ENCODE measurements at places on chromosomes 3 and 15.
A peak's percentile ranks its signal among the peaks of the same experiment; 100 is the strongest.

- DNase-seq: no peak
These were observed 9.8 kb downstream of the FXR1 start for GRCh38 chr3:180922242-180922641.

DNA sequence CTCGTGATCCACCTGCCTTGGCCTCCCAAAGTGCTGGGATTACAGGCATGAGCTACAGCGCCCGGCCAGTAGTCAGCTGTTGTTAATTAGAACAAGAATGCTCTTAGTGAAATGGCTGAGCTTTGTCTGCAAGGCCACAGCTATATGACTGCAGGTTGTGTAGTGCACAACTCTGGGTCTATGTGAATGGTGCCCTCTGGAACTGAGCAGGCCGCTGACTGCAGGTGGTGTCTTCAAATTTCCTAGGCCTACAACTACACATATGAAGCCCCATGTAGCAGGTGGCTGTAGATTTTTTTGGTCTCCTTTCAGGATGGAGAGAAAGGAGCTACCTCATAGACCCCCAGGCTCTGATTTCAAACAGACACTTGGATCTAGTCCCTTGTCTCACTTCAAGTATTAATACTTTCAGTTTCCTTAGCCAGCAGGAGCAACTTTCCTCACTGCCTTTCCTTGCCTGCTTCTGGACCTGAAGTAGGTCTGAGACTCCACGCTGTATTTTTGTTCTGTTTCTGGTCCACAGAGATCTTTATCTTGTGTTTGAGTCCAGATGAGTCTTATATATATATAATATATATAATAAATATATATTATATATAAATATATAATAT is 86.9 kb downstream of the C3orf80 start:
- no peak for DNase-seq

DNA sequence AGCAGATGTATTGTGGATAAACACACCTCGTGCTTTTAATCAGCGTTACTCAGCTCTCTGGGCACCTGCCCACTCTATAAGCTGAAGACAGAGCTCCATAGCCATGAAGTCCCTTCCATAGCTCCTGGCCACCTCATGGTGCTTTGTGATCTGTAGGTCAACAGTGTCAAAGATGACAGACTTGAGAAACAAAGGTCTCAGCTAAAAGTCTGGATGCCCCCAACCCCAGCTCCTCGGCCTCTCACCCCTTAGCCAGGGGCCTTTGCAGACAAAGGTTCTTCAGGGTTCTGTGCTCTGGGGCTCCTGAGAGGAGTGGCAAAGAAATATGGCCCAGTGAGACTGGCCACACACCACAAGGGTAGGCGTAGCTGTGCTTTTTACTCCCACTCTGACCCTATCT is 168.6 kb downstream of the KLF13 start:
- DNase-seq: no peak

GRCh38 chr3:14435175-14436014 is 33.0 kb downstream of the SLC6A6 start:
- DNase-seq: no peak

- no peak for DNase-seq
These were observed 1.4 kb upstream of the APBA2 start for GRCh38 chr15:28884151-28884940.

DNA sequence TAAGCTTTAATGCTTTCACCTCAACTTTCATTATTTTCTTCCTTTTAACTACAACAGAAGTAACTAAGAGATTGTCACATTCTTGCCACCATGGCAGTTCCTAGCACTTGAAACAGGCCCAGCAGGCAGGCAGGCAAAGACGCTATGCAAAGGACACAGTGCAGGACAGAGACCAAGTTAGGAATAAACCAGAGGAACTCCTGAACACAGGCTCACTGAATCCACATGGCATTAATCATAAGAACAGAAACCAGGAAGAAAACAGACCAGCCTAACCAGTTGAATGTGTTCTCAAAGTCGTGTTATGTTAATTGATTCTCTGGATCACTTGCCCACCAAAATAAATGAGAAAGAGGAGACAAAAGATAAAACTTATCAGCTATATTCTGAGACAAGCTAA is 397.6 kb downstream of the TBL1XR1 start:
- DNase-seq: no peak

GRCh38 chr3:150703756-150704344 is at the start of gene ERICH6:
Gene ERICH6, minus strand, starts transcription at chr3:150703920. Its CDS starts 22 bp downstream, at chr3:150703898.
- peak; percentile 41 for DNase-seq

- DNase-seq: no peak
These were observed 44.0 kb downstream of the CHSY1 start for GRCh38 chr15:101207867-101208288.

- no peak for DNase-seq
These were observed 43.2 kb upstream of the CMSS1 start for GRCh38 chr3:99774467-99774866.

GRCh38 chr3:65313666-65314065 is 625.9 kb upstream of the ADAMTS9 start:
- DNase-seq: no peak

DNA sequence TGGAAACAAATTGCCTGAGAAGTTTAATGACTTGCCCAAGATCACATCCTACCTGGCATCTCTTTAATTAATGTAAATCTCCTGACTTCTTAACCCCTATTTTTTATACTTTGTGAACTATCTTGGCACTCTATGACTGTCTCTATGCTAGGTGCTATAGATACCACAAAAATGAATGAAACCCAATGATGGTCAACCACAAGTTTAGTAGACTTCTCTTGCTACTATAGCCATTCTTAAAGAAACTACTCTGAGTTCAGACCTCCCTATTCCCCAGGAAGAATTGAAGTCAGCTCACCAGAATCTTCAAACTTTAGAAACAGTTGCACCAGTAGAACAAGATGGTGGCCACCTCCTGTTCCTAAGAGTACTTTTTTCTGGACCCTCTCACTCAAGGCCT is 191.1 kb downstream of the RSL24D1 start:
- DNase-seq: no peak

DNA sequence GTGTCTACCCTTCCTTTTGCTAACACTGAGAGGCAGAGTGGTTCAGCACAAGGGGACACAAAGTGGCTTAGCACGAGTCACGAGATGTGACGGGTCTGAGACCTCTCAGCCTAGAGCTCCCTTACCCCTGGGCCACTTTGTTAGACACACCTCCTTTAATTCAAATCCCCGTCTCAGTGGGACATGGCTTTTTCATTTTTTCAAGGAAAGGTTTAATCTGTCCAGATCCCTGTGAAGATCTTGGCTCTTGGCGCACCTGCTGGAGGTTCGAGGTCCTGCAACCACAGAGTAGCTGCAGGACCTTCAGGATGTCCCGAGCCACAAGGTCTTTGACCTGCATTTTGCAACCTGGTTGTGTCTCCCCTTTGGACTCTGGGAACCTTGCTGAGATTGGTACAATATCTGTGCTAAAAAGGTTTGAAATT is 52.0 kb downstream of the LPP start:
- DNase-seq: no peak

- no peak for DNase-seq
These were observed 364.0 kb downstream of the CNTN6 start for GRCh38 chr3:1456781-1457311.

DNA sequence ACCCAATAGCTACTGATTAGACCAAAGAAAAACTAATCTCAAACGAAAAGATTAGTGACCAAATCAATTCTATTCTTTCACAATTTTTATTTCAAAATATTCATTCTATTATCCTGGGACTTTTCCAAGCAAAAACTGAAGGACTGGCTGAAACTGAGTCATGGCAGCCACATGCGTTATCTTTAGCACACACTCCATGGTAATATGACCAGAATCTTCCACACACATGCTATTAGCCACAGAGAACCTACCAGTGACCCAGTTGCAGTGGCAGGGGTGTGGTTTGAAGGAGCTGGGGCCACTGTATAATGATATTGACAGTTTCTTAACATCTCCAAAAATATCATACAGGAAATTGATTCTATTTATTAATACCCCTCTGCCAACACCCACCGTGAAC is 154.8 kb upstream of the ABI3BP start:
- no peak for DNase-seq

DNA sequence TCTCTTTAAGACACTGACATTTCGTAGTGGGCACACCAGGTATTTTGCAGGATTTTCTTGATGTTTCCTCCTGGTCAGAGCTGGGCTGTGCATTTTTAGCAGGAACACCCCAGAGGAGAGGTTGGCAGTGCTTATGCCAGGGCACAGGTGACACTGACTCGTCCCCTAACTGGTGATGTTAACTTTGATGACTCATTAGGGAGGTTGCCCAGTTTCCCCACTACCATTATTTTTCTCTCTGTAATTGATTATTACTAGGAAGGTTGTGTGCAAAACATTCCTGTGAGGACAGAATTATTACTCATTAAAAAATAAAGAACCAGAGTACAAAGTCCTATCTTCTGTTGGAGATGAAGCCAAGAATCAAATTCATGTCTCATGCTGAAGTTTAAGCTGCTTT is 394.5 kb downstream of the GABRG3 start:
- DNase-seq: no peak

DNA sequence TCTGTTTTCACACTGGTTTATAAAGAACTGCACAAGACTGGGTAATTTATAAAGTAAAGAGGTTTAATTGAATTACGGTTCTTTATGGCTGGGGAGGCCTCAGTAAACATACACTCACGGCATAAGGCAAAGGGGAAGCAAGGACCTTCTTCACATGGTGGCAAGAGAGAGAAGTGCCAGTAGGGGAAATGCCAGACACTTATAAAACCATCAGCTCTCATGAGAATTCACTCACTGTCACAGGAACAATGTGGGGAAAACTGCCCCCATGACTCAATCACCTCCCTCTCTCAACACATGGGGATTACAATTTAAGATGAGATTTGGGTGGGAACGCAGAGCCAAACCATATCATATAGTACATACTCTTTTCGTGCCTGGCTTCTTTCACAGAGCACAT is 42.4 kb downstream of the MAP2K1 start:
- DNase-seq: no peak

GRCh38 chr15:68640791-68641331 is 62.1 kb downstream of the CORO2B start:
- no peak for DNase-seq

GRCh38 chr3:129632556-129632955 is 26.1 kb upstream of the PLXND1 start:
- DNase-seq: no peak

- no peak for DNase-seq
These were observed 108.8 kb downstream of the THSD4 start for GRCh38 chr15:71224024-71224423.

- no peak for DNase-seq
These were observed 279.2 kb downstream of the LSAMP start for GRCh38 chr3:116166121-116166520.

DNA sequence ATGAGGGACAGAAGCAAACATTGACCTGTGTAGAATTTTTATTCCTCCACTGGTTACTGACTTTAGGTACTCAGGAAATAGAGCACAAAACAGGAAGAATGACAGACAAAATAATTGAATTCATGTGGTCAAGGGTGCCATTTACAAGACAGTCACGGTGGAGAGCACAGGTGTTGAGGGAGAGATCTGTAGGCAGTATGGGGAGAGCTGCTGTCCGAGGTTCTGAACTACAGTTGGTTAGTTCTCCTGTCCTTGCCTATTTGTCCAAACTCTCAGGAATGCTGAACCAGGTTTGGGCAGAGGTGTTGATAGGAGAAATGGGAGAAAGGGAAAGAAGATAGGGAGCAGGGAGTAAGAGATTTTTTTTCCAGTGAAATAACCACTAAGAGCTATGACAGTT is 178.5 kb upstream of the ZBTB20 start:
- no peak for DNase-seq

GRCh38 chr15:99565049-99565298 is 810 bp upstream of the MEF2A start:
- DNase-seq: no peak

GRCh38 chr3:77038468-77038929 is 1.4 kb upstream of the ROBO2 start:
- DNase-seq: no peak

DNA sequence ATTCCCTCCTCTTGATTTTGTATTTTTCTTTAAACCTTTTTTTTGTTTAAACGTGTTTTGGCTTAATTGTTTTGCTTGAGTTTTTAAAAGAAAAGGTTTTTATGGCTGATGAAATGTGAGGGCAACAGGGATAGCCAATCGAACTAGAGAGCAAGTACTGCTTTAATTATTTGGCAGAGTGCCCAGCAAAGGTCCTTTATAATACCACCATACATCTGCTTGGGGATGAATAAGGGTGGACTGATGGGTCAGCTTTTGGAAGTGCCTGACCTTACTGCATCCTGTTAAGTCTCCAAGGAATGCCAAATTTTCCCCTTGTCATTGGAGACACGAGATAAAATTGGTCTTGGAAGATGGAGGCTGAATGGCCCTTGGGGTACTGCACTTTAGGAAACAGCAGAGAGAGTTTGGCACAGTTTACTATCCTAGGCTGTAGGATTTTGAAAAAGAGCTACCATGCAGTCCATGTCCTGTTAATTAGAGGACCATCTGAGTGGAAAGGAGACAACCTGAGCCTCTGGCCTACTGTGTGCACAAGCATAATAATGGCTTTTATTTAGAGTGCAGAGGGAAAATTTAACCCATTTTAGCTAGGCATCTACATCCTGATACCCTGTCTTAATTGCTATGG is 19.8 kb upstream of the MTHFS start:
- DNase-seq: no peak

DNA sequence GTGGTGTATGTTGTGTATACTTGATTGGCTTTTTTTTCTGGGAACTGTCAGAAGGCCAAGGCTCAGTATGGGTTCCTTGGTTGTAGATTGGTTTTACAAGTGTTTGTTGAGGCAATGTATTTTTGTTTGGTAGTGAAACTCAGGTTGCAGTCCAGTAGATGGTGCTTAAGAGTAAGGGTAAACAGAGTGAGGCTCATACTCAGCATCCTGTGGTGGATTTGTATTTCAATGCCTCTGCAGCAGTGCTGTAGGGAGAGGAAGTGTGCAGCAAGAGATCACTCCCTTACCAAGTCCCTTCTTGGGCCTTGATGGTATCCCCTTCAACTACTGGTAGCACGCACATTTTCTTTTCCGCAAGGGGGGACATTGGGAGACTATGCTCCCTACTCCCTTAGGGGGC is 428.5 kb upstream of the CNTN3 start:
- no peak for DNase-seq

DNA sequence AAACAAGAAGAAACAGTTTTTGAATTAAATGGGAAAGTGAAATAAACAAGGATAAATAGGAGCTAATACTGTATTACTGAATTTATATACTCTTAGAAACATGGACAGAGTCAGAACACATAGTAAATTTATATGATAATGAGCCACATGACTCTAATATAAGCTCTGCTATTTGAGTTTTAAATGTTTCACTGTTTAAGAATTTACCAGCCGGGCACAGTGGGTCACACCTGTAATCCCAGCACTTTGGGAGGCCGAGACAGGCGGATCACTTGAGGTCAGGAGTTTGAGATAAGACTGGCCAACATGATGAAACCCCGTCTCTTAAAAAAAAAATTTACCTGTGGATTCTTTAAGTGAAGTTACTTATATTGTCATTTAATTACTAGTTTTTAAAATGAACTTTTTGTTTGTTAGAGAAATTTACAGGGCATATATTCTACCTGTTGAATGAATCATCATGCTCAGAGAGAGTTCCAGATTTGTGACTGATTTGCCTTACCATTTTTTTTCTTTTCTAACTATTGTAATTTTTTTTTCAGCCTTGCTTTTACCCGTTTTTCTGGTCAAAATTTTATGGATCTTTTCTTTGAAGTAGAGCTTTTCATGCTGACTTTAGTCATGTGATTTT is 125.7 kb downstream of the TCF12 start:
- no peak for DNase-seq

GRCh38 chr15:85545185-85545584 is 164.8 kb downstream of the AKAP13 start:
- DNase-seq: no peak

Measured in activated CD4-positive, CD25-positive, alpha-beta regulatory T cell (primary cell).